Stimulated activated CD8-positive, alpha-beta memory T cell treated with anti-CD3 and anti-CD28 coated beads, Interleukin-12 subunit alpha, Interleukin-12 subunit beta, amount 100 ng/mL, for 1 hour (primary cell): ENCODE measurements at places on chromosomes 1 and 21.

- DNase-seq, result no peak
Observed at GRCh38 chr1:158146739-158147138, 34.0 kb upstream of the CD1D start.

- no peak for DNase-seq
Observed at GRCh38 chr1:16979475-16980327, 719 bp downstream of the MFAP2 start.

- DNase-seq, result no peak
Observed at GRCh38 chr1:56522680-56523079, 56.7 kb downstream of the PLPP3 start.

- no peak for DNase-seq
Observed at GRCh38 chr1:19814681-19815503, at the start of gene RNF186. Gene RNF186 (minus strand): TSS chr1:19815283. CDS start chr1:19815101, 182 bp downstream.

GRCh38 chr1:94901841-94902240 is 25.1 kb downstream of the CNN3 start:
- DNase-seq, result no peak

DNA sequence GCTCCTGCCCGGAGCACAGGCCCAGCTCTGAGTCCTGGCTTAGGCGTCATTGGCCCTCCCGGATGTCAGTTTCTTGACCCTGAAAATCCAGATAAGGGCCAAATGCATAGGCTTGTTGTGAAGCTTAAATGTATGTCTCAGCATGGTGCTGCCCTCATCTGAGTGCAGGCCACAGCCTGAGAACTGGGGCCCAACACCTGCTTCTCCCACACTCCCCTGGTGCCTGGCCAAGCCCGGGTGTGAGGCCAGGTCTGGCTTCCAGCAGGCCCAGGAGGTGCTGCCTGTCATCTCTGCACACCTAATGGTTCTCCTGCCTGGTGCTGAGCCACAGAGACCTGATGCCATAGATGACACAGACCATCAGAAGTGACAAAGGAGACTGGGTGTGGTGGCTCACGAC is 14.0 kb downstream of the MX2 start:
- DNase-seq, result no peak

GRCh38 chr1:229986737-229987337 is 80.2 kb upstream of the GALNT2 start:
- DNase-seq, result no peak

- no peak for DNase-seq
Observed at GRCh38 chr1:198686069-198686728, 47.4 kb downstream of the PTPRC start.
